ENCODE measurements at places on chromosomes 4 and X.

- H3K4me1 ChIP-seq = no peaks in the 10 kb centered on the region
- no peak for DNase-seq
- no peaks in the 10 kb centered on the region for H3K36me3 ChIP-seq
- no peak overlapping the region for H3K4me3 ChIP-seq
These were observed 103.9 kb downstream of the MMRN1 start for GRCh38 chr4:89998469-89999011.

GRCh38 chr4:161714931-161715330, 448.9 kb downstream of the FSTL5 start:
- no peaks in the 10 kb centered on the region for H3K36me3 ChIP-seq
- no peaks in the 10 kb centered on the region for H3K4me1 ChIP-seq
- no peak for DNase-seq
- no peaks in the 10 kb centered on the region for H3K27me3 ChIP-seq
- H3K27ac ChIP-seq = no peak overlapping the region
- H3K4me3 ChIP-seq = no peak overlapping the region

DNA sequence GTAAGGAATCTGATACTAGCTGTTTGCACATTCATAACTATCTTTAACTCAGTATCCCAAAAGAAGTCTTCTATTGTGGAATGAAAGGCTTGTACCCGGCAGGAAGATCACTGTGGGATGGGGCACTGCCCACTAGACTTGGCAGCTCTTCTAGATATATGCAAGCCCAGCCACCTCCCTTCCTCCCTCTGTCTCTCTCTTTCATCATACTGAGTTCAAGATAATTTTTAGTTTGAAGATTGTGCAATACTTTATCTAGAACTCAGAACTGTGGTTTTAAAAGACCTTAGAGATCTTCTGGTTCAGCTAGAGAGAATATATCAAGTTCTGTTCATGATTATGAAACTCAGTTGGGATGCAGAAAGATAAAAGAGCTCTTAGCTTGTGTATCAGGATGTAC, 22.5 kb upstream of the GPR34 start:
- no peak overlapping the region for H3K27ac ChIP-seq
- H3K27me3 ChIP-seq = no peaks in the 10 kb centered on the region
- no peaks in the 10 kb centered on the region for H3K36me3 ChIP-seq
- no peak for DNase-seq
- no peak overlapping the region for H3K4me3 ChIP-seq

DNA sequence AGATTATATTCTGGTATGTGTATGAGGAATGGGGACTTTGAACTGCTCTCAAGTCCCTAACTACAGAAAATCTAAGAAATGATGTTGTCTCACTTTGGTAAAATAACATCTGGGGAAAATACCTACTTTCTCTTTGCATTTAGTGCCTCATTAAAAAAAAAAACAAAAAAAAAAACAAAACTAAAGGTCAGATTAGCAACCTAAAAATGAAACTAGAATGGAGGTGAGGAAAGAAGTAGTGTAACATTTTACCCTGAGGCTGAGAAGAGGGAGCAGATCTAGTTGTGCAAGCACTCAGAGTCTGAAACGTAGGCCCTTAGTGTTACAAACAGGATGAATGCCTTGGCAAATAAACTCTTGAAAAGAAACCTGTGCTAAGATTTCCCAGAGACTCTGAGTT, 56.0 kb downstream of the VGLL1 start:
- no peaks in the 10 kb centered on the region for H3K36me3 ChIP-seq
- no peaks in the 10 kb centered on the region for H3K27me3 ChIP-seq
- no peaks in the 10 kb centered on the region for H3K4me1 ChIP-seq
- no peak for DNase-seq

DNA sequence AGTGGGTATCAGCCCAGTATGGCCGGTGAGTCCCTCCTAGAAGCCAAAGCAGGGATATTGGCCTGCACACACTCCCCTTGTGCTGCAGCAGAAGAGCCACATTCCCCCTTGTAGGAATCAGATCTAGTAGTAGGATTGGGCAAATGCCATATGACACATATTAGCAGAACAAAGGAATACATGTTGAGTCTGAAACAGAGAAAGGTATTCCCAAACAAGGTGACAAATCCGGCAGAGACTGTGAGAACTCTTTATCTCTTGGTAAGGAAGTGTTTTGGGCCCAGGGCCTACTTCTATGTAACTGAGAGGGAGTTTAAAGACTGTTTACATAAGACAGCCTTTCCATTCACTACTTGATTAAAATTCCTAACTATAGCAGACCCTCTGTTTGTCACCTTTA, 1382.0 kb downstream of the FAM133A start:
- H3K36me3 ChIP-seq = no peaks in the 10 kb centered on the region
- DNase-seq = no peak
- no peak overlapping the region for H3K27ac ChIP-seq
- no peaks in the 10 kb centered on the region for H3K4me1 ChIP-seq
- no peak overlapping the region for H3K4me3 ChIP-seq

- no peaks in the 10 kb centered on the region for H3K27me3 ChIP-seq
- no peak for DNase-seq
- H3K27ac ChIP-seq = no peak overlapping the region
- H3K36me3 ChIP-seq = no peaks in the 10 kb centered on the region
- no peak overlapping the region for H3K4me3 ChIP-seq
These were observed 40.6 kb downstream of the GABRB1 start for GRCh38 chr4:47071901-47072341.

DNA sequence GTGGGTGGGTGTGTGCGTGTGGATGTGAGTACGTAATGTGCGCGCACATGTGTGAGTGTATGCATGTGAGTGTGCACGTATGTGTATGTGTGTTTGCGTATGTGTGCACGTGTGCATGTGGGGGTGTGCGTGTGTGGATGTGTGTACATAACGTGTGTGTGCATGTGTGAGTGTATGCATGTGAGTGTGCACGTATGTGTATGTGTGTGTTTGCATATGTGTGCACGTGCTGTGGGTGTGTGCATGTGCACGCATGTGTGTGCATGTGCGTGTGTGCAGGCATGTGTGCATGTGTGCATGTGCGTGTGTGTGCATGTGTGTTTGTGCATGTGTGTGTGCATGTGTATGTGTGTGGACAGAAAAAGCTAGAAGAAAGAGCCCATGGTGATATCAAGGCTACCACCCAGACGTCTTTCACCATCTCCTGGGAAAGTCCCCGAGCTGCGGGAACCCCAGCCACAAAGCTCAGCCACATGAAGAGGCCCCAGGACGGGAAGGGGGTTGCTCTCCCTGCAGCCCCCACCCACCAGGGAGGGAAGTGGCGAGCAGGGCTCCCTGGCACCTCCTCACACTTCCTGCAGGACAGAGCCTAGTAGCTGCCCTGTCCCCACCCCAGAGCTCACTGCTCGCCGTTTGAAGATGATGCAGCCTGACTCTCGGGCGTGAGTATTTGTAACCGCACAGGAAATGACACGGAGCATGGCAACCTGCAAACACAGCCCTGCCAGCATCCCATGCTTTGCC, 108.3 kb downstream of the DCTD start:
- no peaks in the 10 kb centered on the region for H3K27me3 ChIP-seq
- no peaks in the 10 kb centered on the region for H3K36me3 ChIP-seq
- no peak overlapping the region for H3K27ac ChIP-seq
- peaks cover 14% of the 10 kb centered on the region for H3K4me1 ChIP-seq

GRCh38 chr4:120508036-120508435, 414.5 kb downstream of the PRDM5 start:
- H3K4me3 ChIP-seq = no peak overlapping the region
- DNase-seq = no peak
- no peaks in the 10 kb centered on the region for H3K4me1 ChIP-seq
- H3K27ac ChIP-seq = no peak overlapping the region
- no peaks in the 10 kb centered on the region for H3K27me3 ChIP-seq
- H3K36me3 ChIP-seq = no peaks in the 10 kb centered on the region

- H3K4me1 ChIP-seq = no peaks in the 10 kb centered on the region
- no peaks in the 10 kb centered on the region for H3K36me3 ChIP-seq
- no peak for DNase-seq
These were observed 61.8 kb downstream of the NEIL3 start for GRCh38 chr4:177371461-177371860.

- no peaks in the 10 kb centered on the region for H3K4me1 ChIP-seq
- H3K27me3 ChIP-seq = no peaks in the 10 kb centered on the region
- DNase-seq = no peak
These were observed 200.2 kb downstream of the HS3ST1 start for GRCh38 chr4:11228530-11228929.

DNA sequence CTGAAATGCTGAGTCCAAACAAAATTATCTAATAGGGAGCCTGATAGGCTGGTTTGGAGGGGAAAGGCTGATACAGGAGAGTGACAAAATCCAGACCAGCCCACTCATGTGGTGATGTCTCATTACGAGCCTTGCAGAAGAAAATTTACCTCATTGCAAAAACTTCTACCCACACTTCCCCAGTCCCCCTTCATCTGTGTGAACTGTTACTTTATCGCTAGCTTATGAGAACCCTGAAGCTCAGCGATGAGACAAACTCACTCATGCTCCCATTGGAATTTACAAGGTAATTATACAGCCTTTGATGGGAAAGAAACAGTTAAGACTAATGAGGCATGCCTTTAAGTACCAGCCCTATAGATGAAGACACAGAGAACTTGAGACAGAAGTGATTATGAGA, 76.1 kb downstream of the ARHGAP6 start:
- no peak overlapping the region for H3K4me3 ChIP-seq
- H3K27me3 ChIP-seq = no peaks in the 10 kb centered on the region
- no peak for DNase-seq
- H3K36me3 ChIP-seq = no peaks in the 10 kb centered on the region

DNA sequence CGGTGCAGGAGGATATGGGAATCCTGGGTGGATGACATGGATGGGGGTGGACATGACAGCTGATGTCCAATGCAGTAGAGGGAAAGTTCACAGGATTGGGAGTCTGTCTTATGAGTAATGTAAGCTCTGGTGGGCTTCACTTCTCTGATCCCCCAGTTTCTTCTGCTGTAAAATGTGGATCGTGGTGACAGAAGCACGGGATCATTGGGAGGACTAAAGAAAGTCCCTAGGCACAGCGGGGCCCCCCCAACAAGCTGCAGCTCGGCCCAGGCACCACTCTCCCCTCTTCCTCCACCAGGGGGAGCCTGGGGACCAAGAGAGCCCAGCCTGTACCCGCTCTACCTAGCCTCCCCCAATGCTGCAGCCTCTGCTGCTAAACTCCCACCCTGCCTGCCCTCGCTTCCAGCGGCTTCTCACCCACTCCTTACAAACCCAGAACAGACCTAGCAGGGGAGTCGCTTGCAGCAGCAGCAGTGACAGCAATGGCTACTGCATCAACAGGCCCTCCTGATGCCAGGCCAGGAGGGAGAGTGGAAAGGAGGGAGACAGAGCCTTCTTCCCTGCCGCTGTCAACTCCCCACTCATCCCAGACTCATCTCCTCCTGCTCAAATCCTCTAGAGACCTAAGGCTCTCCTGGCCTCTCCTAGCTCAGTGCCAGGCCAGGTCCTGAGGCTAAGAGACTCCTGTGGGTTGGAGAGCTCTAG, 36.1 kb upstream of the IQSEC2 start:
- H3K27ac ChIP-seq = no peak overlapping the region
- peaks cover 10% of the 10 kb centered on the region for H3K27me3 ChIP-seq
- H3K4me3 ChIP-seq = no peak overlapping the region
- no peak for DNase-seq
- H3K4me1 ChIP-seq = peaks cover 24% of the 10 kb centered on the region

DNA sequence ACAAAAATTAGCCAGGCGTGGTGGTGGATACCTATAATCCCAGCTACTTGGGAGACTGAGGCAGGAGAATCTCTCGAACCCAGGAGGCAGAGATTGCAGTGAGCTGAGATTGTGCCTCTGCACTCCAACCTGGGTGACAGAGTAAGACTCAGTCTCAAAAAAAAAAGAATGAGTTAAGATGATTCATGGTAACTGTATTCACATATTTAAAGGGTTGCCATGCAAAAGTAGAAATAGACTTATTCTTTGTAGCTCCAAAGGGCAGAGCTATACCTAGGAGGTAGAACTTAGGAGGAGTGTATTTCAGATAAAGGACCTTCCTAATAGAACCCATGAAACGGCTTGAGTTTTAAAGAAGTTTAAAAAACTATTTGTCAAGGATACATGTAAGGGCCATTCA, 104.3 kb upstream of the IL13RA1 start:
- no peaks in the 10 kb centered on the region for H3K4me1 ChIP-seq
- DNase-seq = no peak
- no peak overlapping the region for H3K27ac ChIP-seq
- H3K27me3 ChIP-seq = no peaks in the 10 kb centered on the region
- H3K4me3 ChIP-seq = no peak overlapping the region

- no peak overlapping the region for H3K4me3 ChIP-seq
- no peaks in the 10 kb centered on the region for H3K27me3 ChIP-seq
- no peak overlapping the region for H3K27ac ChIP-seq
- DNase-seq = no peak
These were observed 135.4 kb upstream of the NKX1-1 start for GRCh38 chr4:1541449-1542225.

DNA sequence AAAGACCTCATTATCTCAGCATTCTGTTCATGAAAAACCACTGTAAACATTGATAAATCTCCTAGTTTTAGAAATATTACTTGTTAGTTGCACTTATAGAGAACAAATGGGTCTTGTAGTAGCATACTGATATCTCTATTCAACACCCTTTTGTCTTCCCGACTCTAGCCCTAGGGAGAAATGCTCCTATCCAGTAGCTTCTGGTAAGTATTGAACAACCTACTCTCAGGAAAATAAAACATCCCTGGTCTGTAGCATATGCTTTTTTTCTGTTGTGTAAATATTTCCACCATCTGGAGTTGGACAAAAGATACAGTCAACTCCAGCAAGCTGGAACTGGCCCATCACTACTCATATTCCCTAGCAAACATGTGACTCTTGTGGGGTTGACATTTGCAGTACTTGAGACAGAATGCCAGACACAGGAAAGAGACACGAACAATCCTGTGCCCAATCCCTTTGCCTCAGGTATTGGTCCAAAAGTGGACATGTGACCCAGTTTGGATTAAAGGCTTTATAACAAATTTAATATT, 188.2 kb downstream of the GC start:
- DNase-seq = no peak
- no peaks in the 10 kb centered on the region for H3K36me3 ChIP-seq
- H3K4me1 ChIP-seq = no peaks in the 10 kb centered on the region
- no peaks in the 10 kb centered on the region for H3K27me3 ChIP-seq

DNA sequence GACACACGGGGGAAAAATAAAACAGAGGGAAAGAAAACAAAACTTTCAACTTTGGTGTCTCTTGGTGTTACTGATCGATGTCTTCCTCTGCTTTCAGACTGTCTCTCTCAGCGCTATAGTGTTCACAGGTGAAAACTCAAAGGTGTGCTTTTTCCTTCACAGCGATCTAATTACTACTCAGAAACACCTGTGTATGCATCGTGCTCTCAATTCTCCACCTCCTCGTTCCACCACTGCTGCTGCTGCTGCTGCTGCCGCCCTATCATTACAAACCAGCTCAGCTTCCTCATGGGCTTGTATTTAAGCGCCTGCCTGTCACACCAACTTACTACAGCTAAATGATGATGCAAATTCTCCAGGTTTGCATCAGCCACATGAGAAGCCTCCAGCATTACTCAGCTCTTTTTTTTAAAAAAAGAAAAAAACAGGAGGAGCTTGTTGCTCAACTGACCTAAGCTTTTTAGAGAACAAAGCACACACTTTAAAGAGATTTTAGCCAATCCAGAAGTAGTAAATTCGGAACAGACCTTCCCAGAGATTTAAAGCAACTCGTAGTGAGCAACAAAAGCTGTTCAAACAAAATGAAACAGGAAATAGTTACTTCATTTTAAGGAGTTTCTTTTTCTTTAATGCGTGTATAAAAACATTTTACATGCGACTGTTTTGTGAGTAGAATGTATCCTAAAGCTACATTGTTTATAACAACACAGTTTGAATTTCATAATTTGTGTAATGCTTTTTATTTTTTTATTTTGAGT, at the start of gene SLC7A11:
SLC7A11 (minus strand) TSS at position 274 of the 758 bp plus-strand sequence. CDS start 280 bp downstream, outside the sequence.
- no peaks in the 10 kb centered on the region for H3K36me3 ChIP-seq
- no peak for DNase-seq
- H3K4me3 ChIP-seq = peak within 1 kb of the TSS; percentile 22
- no peaks in the 10 kb centered on the region for H3K4me1 ChIP-seq

GRCh38 chr4:138112389-138112788, 129.8 kb downstream of the SLC7A11 start:
- no peaks in the 10 kb centered on the region for H3K36me3 ChIP-seq
- H3K4me3 ChIP-seq = no peak overlapping the region
- no peak overlapping the region for H3K27ac ChIP-seq
- DNase-seq = no peak

Measured in vagina (tissue), 2 donors.